Astrocyte (in vitro differentiated cells and primary cell): ENCODE measurements at places on chromosomes 2 and 18. TPM values are rescaled to one million over a fixed set of nuclear protein-coding genes. Genes with fewer than 3 reads are reported as not detected.

DNA sequence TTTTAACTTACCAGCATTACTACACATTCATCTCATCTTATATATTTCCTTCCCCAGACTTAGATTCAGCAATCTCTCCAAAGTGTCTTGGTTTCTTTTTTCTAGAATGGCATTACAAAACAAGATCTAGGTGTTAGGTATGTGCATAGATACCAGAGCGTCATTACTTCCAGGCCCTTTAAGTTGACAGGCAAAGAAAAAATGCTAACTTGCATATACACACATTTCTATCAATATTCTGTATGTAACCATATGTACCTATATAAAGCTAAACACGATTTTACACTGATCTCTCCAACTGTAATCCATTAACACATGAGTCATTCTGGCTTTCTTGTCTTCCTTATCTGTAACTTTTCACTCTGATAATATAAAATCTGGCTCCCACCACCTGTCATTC lies 503.8 kb upstream of the NRXN1 start:
- H3K4me1 ChIP-seq: no peaks in the 10 kb centered on the region
- H3K27ac ChIP-seq: no peak overlapping the region
- no peaks in the 10 kb centered on the region for H3K27me3 ChIP-seq
- no peak for DNase-seq
- H3K36me3 ChIP-seq: no peaks in the 10 kb centered on the region

GRCh38 chr2:145692971-145693478 lies 1173.1 kb upstream of the ZEB2 start:
- DNase-seq: peak; percentile 98
- no peaks in the 10 kb centered on the region for H3K36me3 ChIP-seq
- H3K27me3 ChIP-seq: no peaks in the 10 kb centered on the region
- no peaks in the 10 kb centered on the region for H3K4me1 ChIP-seq

- no peaks in the 10 kb centered on the region for H3K27me3 ChIP-seq
- no peak overlapping the region for H3K4me3 ChIP-seq
- no peaks in the 10 kb centered on the region for H3K36me3 ChIP-seq
- no peaks in the 10 kb centered on the region for H3K4me1 ChIP-seq
- H3K27ac ChIP-seq: no peak overlapping the region
- DNase-seq: no peak
Measured at GRCh38 chr2:140136861-140137260, 1356.7 kb upstream of the NXPH2 start.

GRCh38 chr2:224261326-224261725 lies 140.6 kb downstream of the FAM124B start:
- H3K4me3 ChIP-seq: no peak overlapping the region
- H3K27ac ChIP-seq: no peak overlapping the region

DNA sequence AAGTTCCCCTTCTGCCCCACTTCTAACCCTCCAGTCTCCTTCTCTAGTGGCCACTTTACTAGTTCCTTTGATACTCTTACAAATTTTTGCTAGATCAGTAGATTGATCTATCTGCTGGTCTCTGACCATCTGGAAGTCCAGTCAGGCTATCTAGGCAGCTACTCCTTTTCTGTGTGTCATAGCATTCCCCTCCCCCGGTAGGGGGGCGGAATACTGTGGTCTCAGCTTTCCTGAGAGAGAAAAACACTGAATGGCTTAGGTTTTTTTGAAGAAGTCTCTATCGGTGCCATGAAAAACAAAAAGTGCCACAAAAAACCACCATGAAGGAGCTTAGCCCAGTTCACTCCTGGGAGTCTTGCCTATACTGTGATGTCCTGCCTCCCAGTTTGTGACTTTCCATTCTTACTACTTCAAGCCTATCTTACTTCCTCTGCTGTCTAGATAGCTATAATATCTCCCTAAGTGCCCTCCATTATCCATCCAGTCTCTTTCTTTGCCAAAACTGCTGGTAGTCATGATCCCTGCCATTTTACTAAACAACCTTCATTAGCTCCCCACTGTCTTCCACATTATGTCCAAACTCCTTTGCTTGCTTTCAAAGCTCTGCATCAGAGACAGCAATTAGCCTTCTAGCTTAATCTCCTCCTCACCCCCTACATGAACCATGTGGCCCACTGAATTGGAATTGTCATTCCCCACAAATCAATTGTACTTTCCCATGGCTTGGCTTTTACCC lies 29.9 kb downstream of the TPGS2 start:
- DNase-seq: peak; percentile 35
- peaks cover 49% of the 10 kb centered on the region for H3K36me3 ChIP-seq
- H3K4me1 ChIP-seq: peaks cover 4% of the 10 kb centered on the region
- no peaks in the 10 kb centered on the region for H3K27me3 ChIP-seq
- H3K27ac ChIP-seq: no peak overlapping the region
- no peak overlapping the region for H3K4me3 ChIP-seq

- peak overlapping the region; percentile 93 for H3K27ac ChIP-seq
- no peaks in the 10 kb centered on the region for H3K36me3 ChIP-seq
- H3K27me3 ChIP-seq: no peaks in the 10 kb centered on the region
- DNase-seq: peak; percentile 100
- H3K4me3 ChIP-seq: peak overlapping the region; percentile 10
- H3K4me1 ChIP-seq: peaks cover 22% of the 10 kb centered on the region
Measured at GRCh38 chr2:64807417-64807816, 153.7 kb upstream of the SERTAD2 start.

GRCh38 chr2:190656301-190656700 lies 7.4 kb downstream of the NAB1 start:
- H3K36me3 ChIP-seq: peaks cover 3% of the 10 kb centered on the region
- no peak overlapping the region for H3K4me3 ChIP-seq
- H3K4me1 ChIP-seq: no peaks in the 10 kb centered on the region
- DNase-seq: no peak

DNA sequence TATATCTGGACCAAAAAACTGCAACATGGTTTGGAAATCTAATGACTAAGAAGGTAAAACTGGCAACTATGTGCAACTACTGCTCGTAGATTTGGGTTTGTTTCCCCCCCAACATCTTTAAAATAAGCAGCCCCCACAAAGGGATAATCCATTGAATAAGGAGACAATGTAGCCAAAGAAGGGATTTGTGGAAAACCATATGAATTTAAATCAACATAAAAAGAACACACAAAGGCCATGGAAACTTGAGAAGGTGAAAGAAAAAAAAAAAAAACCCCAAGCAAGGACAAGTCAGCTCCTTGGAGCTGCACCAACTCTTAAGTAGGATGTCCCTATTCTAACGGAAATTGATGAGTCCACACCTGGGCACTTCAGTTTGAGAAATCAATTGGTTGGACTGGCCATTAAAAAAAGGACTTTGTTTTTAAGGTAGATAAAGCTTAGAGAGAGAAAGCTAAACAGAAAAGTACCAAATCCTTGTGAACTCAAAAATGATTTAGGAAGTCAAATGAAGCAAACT lies 53.7 kb upstream of the ST8SIA5 start:
- H3K4me3 ChIP-seq: no peak overlapping the region
- no peaks in the 10 kb centered on the region for H3K36me3 ChIP-seq
- no peak overlapping the region for H3K27ac ChIP-seq
- DNase-seq: no peak

DNA sequence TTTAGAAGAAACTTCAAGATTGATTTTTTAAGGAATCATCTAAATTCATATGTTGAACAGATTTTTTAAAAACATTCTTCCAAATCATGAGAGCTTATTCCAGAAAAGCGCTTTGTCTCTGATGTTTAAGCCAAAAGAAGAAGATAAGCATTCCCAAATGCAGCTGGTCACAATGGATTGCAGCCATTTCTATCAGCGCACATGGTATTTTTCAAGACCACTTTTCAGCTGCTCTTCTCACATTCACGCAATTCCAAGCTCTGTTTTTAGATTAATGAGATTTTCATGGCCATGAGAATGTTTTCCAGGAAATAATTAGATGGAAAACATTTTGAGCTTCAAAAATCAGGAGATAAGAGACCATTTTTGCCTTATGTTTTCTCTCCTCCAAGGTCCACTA lies 8.7 kb downstream of the OSBPL1A start:
- DNase-seq: no peak
- no peak overlapping the region for H3K4me3 ChIP-seq
- no peak overlapping the region for H3K27ac ChIP-seq

- no peaks in the 10 kb centered on the region for H3K27me3 ChIP-seq
- H3K36me3 ChIP-seq: no peaks in the 10 kb centered on the region
- no peaks in the 10 kb centered on the region for H3K4me1 ChIP-seq
- no peak overlapping the region for H3K4me3 ChIP-seq
- no peak overlapping the region for H3K27ac ChIP-seq
- DNase-seq: no peak
Measured at GRCh38 chr2:75361486-75361885, 162.2 kb upstream of the TACR1 start.

Gene RGPD3
- 0.10 and 0.16 TPM in 2 replicates for total RNA-seq

Gene DIS3L2
- 20.5 and 24.0 TPM in 2 replicates for total RNA-seq

Gene CHST9
- 0.96 and 1.3 TPM in 2 replicates for total RNA-seq

Gene MTX2
- 25.2 and 29.0 TPM in 2 replicates for total RNA-seq
